Keratinocyte (primary cell): ENCODE measurements at places on chromosomes 16 and 17.
A peak's percentile ranks its signal among the peaks of the same experiment; 100 is the strongest.

DNA sequence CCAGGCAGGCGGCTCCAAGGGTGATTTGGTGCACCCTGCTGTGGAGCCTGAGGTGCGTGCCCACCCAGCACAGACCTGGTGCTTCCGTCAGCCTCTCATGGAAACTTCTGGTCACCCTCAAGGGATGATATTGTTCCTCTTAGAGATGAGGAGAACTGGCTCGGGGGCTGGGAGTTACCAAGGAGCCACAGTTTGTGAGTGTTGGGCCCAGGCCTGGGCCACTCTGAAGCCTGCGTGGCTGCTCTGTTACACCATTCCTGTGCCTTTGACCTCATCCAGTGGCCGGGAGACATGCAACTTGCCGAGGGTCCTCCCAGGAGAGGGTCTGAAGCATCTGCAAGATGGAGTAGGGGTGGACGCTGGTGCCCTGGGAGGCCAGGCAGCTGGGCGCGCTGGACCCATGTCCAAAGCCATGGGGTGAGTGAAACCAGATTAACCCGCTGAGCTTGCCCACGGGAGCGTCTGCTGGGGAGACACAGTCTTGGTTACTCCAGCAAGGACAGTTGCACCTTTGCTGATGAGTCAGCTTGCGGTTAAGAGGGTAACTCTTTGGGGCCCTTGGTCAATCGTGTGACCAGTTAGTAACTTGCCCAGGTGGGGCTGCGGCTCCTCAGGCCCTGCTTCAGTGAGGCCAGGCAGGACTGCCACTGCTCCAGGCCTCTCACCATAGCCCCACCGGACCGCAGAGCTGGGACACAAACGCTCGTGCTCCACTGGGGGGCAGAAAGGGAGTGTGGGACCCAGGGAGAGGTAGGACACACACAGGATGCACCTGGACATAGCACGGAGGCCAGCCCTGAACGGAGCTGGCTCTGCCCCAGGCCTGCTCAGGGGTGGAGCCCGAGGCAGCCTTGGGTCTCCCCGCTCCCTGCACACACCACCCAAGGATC lies 7.5 kb downstream of the C16orf90 start:
- no peak for DNase-seq

- DNase-seq = no peak
Observed at GRCh38 chr17:55124730-55125360, 139.9 kb upstream of the HLF start.

DNA sequence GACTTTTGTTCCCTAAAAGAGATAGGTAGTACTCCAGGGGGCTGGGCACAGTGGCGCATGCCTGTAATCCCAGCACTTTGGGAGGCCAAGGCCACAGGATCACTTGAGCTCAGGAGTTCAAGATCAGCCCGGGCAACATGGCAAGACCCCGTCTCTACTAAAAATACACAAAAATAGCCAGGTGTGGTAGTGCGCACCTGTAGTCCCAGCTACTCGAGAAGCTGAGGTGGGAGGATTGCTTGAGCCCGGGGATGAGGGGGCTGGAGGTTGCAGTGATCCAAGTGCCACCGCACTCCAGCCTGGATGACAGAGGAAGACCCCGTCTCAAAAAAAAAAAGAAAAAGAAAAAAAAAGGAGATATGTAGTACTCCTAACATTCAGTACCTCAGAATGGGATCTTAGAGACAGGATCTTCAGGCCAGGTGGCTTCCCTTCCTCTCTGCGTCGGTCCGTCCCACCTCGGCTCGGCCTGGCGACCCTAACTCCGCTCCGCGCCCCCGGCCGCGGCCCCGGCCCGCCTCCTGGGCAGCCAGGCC lies 89.6 kb downstream of the CDC27 start:
- no peak for DNase-seq

DNA sequence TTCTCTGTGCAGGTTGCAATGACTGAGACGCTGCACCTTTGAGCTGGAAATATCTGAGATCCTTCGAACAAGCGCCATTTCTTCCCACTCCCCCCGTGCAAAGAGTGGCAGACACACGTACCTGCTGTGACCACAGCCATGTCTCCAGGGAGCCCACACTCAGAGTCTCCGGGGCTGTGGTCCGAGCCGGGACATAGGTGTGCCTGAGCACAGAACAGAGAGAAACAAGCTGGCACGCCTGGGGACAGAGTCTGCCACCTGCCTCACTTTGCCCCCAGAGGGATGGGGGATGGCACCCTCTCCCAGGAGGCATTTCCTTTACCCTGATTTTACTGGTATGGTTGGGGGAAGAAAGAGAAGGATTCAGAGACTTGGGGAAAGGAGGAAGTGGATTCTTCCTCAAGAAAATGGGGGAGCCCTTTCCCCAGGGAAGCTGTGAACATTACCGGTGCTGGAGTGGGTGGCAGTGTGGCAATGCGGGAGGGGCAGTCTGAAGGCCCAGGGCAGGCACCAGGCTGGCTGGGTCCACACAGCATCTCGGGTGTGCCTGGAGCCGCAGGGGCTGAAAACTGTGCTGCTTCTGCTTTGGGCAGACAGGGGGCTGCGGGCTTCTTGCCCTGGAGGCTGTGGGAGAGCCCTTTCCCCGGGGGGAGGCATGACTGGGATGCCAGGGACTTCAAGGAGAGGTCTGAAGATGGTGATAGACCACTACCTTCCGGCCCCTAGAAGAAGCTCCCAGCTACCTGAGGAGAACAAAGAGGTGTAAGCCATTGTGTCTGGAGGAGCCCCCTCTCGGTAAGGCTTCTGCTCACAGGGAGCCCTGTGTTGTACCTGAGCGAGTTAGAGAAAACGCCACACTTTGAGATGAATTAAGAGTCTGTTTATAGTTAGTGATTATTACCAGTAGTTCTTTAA lies 6.6 kb upstream of the PIK3R6 start:
- no peak for DNase-seq

GRCh38 chr17:49193513-49194296 lies 16.7 kb downstream of the GNGT2 start:
- peak; percentile 65 for DNase-seq

DNA sequence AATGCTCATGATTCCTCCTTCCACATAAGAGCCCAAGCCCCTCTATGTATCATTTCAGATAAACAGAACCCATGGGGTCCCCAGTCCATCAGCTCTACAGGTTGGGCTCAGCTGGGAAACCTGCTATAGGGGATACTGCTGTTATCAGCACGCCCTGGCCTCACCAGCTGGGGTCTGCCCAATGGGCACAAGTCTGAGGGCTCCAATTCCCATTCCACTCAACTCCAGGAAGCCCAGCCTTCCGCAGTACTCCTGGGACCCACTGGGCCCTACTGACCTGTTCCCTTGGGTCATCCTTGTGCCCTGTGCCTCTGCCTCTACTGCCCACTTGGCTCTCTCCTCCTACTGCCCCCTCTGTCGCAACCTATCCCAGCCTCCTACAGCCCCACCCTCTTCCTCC lies 16.2 kb upstream of the XYLT2 start:
- DNase-seq = no peak

DNA sequence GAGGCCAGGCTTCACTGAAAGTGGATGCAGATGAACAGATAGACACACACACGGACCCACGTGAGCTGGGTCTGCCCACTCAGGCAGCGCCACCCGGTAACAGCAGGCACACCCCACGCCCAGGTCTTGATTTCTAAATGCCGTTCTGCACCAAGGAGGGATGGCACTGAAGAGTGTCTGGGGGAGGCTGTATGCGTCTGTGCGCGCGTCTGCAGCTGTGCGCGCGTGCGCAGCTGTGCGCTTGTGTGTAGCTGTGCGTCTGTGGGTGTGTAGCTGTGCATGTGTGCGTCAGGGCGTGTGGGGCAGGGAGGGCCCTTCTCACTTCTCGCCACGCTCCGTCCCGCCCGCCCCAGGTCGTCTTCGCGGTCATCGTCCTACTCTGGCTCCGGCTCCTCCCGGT lies 15.5 kb upstream of the IL17C start:
- no peak for DNase-seq

DNA sequence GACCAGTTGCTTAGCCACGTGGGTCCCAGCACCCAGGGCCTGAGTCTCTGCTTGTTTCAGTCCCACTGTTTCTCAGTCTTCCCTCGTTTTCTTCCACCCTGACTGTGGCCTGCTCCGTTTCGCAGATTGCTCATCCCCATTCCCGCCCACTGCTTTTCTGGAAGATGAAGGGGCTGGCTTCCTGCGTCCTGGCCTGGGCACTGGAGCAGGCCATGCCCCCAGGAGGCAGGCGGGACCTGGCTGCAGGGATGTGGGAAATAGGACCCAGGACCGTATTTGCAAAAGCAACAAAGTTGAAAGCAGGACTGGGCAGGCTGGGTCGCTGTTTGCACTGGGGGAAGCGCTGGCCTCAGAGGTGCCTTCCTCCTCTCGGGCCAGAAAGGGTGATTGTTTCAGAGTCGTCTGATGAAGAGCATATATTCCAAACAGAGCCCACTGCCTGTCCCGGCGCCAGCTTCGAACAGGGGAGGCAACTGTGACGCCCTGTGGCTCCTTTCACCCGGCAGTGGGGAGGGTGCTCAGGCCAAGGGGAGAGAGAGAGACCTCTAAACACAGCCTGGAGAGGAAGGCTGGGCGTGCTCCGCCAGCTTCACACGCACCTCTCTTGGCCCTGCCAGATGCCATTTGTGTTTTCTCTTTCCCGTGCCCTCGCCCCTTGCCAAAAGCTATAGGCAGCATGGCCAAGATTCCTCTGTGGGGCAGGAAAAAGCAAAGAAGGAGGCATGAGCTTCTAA lies 108.6 kb downstream of the CMIP start:
- no peak for DNase-seq

DNA sequence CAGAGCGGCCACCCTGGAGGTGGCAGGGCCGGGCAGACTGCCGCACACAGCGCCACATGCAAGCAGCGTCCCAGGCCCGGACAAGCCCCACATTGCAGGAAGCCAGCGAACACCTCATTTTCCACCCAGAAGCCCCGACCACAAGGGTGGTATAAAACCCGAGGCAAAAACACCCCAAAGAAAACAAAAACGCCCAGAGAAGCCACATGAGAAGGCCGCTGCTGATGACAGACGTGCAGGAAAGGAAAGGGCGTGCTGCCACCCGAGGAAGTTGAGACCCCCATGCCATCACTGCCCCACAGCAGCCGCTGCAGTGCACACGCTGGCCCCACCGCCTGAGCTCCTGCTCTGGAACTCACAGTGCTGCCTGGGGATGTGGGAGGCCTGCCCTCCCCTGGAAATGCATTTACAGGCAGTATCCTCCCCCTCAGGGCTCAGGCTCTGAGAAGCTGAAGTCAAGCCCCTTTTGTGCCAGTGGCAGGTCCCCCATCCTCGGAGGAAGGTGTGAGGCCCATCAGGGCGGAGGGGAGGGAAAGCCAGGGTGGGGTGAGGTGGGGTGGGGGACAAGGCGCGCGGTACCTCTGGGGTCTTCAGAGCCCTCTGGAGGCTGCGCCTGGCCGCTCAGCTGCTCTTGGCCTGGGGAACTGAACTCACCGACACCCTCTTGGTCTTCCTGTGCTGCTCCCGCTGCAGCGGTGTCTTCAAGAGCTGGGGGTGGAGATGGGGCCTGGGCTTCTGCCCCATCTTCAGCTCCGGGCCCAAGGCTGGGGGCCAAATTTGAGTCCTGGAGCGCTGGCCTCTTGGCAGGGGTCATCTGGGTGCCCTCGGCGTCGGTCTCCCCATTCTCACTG lies 62.0 kb downstream of the IL21R start:
- DNase-seq = no peak

- DNase-seq = no peak
Observed at GRCh38 chr17:72479113-72479512, 358.3 kb downstream of the SOX9 start.

DNA sequence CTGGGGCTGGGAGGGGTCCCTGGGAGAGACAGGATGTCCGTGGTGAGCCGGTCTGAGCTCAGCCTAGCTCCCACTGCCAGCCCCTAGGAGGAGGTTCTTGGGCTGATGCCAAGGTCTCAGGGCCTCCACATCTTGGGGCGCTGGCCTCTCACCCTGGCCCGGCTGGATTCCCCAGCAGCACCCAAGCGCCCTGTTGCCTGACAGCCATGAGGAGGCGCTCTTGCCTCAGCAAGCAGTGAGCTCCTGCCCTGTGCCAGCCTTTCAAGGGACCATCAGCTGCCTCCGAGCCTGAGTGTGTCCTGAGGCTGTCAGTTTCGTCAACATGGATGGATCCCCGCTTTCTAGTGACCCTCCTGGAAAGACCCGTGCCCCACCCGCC lies 234.9 kb upstream of the CIBAR2 start:
- no peak for DNase-seq

GRCh38 chr17:32159586-32160438 lies 17.5 kb downstream of the RHOT1 start:
- DNase-seq = no peak

GRCh38 chr16:1621851-1622250 lies 9.7 kb downstream of the CRAMP1 start:
- no peak for DNase-seq

- DNase-seq = no peak
Observed at GRCh38 chr17:19978805-19979211, 1.2 kb upstream of the AKAP10 start.

- no peak for DNase-seq
Observed at GRCh38 chr16:56855946-56856345, 9.1 kb upstream of the SLC12A3 start.

- DNase-seq = no peak
Observed at GRCh38 chr16:83253521-83253920, 554.3 kb upstream of the HSBP1 start.

DNA sequence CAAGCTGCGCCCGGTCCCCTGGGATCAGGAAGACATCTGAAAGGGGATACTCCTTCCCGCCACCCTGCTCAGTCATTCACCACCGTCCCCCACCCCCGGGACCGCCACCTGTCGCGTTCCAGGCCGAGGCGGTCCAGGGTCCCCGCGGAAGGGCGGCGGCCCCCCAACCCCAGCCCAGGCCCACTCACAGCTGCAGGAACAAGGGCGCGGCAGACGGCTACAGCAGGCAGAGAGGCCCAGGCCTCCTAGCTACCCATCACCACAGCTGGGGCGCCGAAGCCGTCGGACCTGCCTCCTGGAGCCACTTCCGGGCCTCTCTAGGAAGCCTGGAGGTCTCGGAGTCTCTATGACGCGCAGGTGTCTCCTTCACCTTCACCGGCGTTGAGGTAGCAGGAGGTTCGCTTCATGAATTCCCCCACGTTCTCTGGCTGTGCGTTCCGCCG lies at the start of gene SDR42E1:
Gene SDR42E1 (minus strand): TSS at position 272 of the 443 bp plus-strand sequence. CDS start 10,612 bp downstream, outside the sequence.
- no peak for DNase-seq

GRCh38 chr16:50408001-50408561 lies 39.3 kb upstream of the BRD7 start:
- no peak for DNase-seq

GRCh38 chr16:23952128-23952970 lies 116.6 kb downstream of the PRKCB start:
- no peak for DNase-seq

GRCh38 chr16:725463-726187 lies 618 bp downstream of the CCDC78 start:
- DNase-seq = no peak

DNA sequence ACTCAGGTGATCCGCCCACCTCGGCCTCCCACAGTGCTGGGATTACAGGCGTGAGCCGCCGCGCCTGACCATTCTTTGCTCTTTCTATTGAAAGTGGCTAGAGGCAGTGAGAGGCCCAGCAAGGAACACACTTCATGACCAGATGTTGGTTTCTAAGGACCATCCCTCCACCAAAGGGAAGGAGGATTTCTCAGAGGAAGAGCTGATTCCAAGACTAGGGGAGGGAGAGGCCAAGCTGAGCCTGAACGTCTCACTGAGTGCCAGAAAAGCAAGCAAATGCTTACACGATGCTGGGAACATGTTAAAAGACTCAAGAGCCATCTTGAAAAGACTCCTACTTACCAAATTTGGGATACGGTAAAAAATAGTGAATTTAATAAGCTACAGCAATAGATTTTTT lies 79.2 kb downstream of the MRM3 start:
- no peak for DNase-seq

GRCh38 chr17:75844530-75845057 lies 390 bp upstream of the UNC13D start:
- DNase-seq = no peak

GRCh38 chr17:57080718-57081117 lies 4.3 kb upstream of the AKAP1 start:
- no peak for DNase-seq
